Left cardiac atrium (tissue), 4 donors: ENCODE measurements at places on chromosomes 3 and 15. TPM values are rescaled to one million over a fixed set of nuclear protein-coding genes. Genes with fewer than 3 reads are reported as not detected.

DNA sequence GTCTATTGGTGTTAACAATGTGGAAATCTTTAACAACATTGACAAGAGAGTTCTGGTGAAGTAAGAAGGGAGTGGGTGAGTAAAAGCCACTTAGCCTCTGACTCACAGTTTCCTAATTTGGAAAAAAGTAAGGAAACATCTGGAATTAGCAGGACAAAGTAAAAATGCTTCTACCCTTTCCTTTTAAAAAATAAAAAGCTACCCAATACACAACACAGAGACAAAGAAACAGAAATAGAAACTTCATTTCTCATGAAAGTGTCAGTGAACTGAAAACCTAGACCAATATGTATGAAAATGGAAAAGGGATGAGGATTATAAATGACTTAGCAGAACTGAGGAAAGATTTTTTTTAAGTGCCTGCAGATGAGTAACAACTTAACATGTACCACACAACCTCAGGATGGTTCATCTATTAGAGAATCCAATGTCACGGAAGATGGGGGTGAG, 65.4 kb downstream of the SSR3 start:
- DNase-seq: no peak

DNA sequence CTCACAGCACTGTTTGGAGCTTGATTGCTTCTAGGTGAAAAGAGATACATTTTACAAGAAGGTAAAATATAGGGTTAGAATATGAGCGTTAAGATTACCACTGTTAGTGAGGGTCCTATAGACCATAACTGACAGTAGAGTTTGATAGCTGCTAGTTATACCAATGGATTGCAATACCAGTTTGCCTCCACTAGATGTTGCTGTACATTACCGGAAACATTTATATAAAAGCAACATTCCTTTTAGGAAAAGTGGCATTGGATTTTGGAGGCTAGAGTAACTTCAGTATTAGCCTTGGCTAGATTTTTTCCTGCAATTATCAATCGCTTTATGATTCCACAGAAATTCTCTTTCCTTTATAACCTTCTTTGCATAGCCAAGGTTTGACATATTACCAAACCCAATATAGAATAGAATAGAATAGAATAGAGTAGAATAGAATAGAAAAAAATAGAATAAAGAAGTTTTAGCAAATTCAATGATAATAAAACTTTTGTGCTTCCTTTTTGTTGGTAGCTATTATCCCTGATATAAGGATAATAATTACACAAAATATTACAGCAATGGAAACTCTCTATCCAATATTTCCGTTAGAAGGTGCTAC, 1093.6 kb upstream of the ALCAM start:
- no peak for DNase-seq

DNA sequence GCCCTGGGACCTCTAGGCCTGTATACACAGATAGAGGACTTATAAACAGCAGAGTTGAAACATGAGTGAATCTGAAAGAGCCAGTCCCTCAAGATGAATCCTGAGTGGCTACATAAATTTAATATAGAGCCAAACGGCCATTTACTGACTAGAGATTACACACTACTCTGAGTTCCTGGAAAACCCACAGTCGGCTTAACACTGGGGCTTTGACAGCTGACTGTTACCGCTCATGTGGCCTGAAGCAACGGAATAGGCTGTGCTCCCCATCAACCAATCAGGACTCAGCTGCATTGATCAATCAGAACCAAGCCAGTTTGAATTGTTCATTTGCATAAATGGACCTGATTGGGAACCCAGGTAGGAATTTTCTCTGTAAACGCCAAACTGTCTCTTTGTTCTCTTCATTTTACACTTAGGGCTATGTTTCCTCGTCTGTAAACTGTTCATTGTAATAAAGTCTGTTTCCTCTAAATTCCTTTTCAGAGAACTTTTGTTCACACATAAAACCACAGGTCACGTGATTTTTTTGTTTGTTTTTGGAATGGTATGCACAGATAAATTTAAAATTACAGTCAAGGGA, 40.5 kb downstream of the CCNL1 start:
- no peak for DNase-seq

GRCh38 chr3:43399034-43399433, 112.7 kb downstream of the SNRK start:
- DNase-seq: no peak

GRCh38 chr15:71393383-71393782, 278.1 kb downstream of the THSD4 start:
- DNase-seq: no peak

DNA sequence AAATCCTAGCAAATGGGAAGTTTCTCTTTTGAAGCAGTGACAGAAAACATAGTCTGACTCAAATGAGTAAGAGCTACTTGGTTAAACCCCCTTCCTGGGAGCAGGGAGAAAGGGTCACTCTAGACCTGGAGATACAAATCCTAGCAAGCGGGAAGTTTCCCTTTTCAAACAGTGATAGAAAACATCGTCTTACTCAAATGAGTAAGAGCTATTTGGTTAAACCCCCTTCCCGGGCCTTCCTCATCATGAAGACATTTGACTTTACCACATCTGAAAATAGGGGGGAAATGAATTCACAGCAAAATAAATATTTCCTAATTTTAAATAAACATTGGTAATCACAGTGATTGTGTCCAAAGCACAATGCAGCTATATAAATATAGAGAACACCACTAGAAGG, 79.2 kb downstream of the FOXB1 start:
- no peak for DNase-seq

- no peak for DNase-seq
Observed at GRCh38 chr3:49238274-49239127, 38.5 kb downstream of the C3orf62 start.

GRCh38 chr3:23430781-23431398, 227.8 kb downstream of the UBE2E2 start:
- no peak for DNase-seq

GRCh38 chr3:174581558-174581957, 277.6 kb upstream of the NAALADL2 start:
- no peak for DNase-seq

DNA sequence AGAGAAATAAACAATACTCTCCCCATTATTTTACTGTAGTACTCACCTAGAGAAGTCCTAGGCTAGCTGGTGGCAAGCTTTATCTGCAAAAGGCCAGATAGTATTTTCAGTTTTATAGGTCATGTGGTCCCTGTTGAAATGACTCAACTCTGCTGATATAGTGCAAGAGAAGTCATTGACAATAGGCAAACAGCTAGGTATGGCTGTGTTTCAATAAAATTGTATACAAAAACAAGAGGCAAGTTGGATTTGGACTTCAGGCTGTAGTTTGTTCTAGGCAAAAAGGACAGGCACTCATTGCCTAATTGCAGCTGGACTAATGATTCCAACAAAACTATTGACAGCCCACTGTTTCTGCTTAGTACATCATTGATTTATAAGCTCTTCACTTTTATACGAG, 328.0 kb upstream of the PDZRN3 start:
- DNase-seq: no peak

DNA sequence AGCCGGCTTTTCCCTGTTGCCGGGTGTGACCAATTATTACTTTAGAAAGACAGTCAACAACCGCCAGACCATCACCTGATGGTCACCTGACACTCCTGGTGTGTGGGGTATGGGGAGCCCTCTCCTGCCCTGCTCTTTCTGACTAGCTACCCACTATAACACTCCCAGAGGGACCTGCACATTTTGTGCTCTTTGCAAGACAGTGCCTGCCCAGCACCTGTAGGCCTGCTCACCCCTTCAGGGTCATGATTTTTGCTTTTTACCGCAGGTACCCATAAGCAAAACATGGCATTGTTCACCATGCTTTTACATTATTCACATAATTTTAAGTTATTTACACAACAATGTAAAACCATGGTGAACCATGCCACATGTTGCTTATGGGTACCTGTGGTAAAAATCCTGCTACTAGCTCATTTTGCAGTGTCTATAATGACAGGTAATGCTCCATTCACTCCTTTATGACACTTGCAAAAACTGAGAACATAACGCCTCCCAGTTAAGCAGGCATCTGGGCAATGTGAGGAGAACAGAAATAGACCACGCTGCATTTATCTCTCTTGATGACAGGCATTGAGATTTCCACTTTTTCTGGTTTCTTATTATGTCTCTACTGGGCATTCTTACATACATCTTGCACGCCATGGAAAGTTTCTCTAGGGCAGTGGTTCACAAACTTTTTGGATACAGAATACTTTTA, 9.9 kb downstream of the CCRL2 start:
- no peak for DNase-seq

DNA sequence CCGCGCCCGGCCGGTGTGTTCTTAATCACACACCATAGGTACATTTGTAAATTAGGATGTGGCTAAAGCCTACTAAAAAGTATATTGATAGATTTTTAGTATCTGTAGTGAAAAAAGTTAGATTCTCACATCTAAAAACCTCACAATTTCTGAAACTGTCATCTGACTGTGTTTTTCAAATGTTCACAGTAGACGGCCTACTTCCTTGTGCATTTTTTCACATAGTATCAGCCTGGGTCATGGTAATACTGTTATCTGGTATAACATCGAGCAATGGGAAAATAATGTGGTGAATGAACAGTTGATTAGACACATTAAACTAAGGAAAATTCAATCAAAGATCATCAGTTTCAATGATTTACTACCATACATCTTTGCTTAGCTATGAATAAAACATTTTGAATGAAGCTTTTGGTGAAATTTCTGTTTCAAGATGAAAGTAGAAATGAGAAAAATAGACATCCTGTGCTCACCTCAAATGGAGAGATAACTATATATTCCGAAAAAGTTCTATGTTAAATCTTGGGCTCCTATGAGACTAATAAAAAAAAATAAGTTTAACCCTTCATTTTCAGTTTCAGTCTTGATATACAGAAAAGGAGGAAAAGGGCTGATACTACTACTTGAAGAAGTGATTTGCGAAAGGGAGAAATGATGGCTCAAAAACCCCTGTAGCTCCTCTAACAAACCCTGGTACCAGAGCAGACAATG, 262.7 kb downstream of the ZBTB20 start:
- DNase-seq: no peak

DNA sequence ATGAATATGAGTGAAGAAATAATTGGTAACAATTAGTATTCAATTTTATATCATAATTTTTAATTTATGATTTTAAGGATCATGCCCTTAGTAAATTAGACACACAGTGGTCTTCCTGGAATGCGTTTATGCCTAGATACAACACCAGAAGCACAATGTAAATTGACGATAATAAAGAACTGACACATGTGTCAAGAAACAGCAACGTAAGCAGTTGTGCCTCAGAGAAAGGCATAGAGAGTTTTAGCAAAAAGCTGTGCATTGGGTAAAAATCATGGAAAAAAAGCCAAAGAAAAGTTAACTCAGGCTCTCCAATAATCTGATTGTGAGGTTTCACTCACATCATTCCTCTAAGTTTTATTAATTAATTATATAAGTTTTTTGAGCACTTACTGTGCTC, 37.0 kb upstream of the CNTN6 start:
- DNase-seq: no peak

DNA sequence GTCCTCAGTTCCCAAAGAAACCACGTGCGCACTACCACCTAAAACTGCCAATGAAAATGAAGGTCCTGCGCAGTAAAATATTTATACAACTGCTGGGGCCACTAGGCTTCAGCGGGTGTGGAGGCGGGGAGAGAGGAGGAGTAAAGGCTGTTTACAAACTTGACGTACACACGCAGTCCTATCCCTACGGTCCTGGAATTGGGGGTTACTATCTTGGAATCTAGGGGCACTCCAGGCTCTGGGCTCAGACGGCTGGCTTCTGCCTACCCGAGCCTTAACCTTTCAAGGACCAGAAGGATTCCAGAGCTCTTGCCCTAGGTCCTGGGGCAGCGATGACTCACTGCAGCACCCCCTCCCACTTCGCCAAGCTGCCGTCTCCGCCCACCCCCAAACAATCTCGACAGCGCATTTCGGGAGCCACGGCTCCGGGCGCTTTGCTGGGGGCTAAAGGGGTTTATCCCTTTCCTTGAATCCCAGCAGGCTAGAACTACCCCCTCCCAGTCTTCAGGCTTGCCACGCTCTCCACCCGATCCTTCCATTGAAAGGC, 3.0 kb downstream of the ADAMTS9 start:
- peak; percentile 59 for DNase-seq

DNA sequence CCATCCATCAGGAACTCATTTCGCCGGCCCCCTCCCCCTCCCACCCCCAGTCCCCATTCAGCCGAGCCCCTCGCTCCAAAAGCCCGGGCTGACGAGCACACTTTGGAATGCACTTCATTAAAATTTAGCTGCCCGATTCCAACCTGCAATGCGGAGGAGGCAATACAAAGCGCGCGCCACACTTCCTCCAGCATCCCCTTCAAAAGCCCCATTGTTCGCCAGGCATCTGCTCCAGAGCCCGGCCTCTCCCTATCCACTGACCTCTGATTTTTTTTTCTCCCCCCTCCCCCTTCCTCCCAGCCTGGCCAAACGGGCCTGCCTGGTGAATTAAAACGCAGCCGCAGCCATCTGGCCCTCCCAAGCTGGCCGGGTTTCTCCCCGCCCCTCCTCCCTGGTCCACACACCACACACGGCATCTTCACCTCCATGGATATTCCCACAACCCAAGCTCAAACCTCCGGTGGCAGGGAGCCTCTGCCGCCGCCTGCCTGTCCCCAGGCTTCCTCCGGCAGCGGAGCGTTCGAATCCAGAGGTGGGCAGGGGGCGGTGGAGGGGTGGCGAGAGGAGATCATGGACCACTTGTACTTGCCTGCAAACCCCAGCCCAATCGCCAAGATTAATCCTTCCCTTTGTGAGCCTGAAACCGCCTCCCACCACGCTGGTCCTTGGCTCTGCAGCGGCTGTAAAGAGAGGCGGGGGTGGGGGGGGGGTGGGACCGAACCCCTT, 441.3 kb downstream of the MAGI1 start:
- DNase-seq: peak; percentile 31

PROS1 gene
- 41.1 TPM for total RNA-seq

CHRM5 gene
- total RNA-seq: not detected

VPS8 gene
- total RNA-seq: 29.1 TPM

SPRED1 gene
- total RNA-seq: 19.9 TPM

GRK7 gene
- total RNA-seq: not detected

SLC22A13 gene
- 0.18 TPM for total RNA-seq

EIF5A2 gene
- total RNA-seq: 8.5 TPM

TNFAIP8L3 gene
- total RNA-seq: 7.0 TPM
